Activated CD4-positive, alpha-beta T cell treated with anti-CD3 and anti-CD28 coated beads, Interleukin-2, amount 50 U/mL, for 4 hours (primary cell): ENCODE measurements at places on chromosomes 16 and 17.

DNA sequence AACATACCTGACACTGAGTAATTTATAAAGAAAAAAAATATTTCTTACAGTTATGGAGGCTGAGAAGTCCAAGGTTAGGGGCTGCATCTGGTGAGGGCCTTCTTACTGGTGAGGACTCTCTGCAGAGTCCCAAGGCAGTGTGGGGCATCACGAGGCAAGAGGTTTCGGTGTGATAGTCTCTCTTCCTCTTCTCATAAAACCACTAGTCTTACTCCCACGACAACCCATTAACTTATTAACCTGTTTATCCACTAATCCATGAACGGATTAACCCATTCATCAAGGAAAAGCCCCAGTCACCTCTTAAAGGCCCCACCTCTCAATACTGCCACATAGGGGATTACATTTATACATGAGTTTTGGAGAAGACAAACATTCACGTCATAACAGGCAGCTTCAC lies 20.1 kb downstream of the CIITA start:
- no peak for DNase-seq

- DNase-seq = no peak
These were observed 857 bp downstream of the GOT2 start for GRCh38 chr16:58733248-58733670.

- DNase-seq = peak; percentile 12
These were observed 35.2 kb downstream of the USP7 start for GRCh38 chr16:8928467-8928957.

GRCh38 chr16:24731722-24732419 lies 2.4 kb downstream of the TNRC6A start:
- no peak for DNase-seq

DNA sequence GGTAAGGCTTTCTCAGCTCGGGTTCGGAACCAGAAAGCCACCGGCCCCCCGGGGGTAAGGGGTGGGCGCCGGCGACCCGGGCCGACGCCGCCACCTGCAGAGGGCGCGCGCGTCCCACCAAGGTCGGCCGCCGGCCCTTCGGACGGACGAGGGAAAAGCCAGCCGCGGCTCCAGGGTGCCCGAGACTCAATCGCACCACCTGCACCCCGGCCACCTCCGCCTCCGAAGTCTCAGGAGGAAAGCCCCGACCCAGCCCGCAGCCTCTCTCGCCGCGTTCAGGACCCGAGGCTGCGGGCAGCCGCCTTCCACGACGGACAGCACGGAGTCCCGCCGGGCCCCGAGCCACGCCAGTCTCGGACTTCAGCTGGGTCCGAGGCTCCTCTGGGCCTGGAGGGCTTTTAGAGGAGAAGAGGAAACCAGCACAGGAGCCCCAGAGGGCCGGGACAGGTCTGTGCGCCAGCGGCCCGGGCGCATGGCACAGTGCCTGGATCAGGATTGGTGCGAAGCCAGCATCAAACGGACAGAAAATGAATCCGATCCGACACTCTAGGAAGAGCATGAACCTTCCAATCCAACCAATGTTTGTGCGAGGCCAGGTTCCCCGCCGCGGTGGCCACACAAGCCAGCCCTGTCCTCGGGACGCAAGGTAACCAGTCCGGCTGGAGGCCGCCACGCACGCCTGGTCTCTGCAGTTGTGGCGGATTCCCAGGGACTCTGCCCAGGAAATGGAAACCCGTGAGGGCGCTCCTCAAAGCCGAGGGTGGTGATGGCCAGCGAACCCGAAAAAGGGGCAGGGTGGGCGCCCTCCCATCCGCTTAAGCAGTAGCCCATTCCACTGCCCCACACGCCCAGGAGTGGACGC lies 6.7 kb downstream of the CBX8 start:
- no peak for DNase-seq

- no peak for DNase-seq
These were observed 61.2 kb upstream of the CCL1 start for GRCh38 chr17:34423978-34424813.

GRCh38 chr17:31537565-31538011 lies 146.1 kb downstream of the RAB11FIP4 start:
- no peak for DNase-seq

GRCh38 chr16:88634141-88634993 lies 4.0 kb upstream of the IL17C start:
- peak; percentile 35 for DNase-seq

- DNase-seq = no peak
These were observed 34.9 kb downstream of the ARHGAP17 start for GRCh38 chr16:24980077-24980793.

GRCh38 chr17:39662551-39663339 lies 2.4 kb upstream of the TCAP start:
- DNase-seq = no peak

GRCh38 chr17:63821804-63822203 lies 5.4 kb upstream of the PSMC5 start:
- DNase-seq = no peak

DNA sequence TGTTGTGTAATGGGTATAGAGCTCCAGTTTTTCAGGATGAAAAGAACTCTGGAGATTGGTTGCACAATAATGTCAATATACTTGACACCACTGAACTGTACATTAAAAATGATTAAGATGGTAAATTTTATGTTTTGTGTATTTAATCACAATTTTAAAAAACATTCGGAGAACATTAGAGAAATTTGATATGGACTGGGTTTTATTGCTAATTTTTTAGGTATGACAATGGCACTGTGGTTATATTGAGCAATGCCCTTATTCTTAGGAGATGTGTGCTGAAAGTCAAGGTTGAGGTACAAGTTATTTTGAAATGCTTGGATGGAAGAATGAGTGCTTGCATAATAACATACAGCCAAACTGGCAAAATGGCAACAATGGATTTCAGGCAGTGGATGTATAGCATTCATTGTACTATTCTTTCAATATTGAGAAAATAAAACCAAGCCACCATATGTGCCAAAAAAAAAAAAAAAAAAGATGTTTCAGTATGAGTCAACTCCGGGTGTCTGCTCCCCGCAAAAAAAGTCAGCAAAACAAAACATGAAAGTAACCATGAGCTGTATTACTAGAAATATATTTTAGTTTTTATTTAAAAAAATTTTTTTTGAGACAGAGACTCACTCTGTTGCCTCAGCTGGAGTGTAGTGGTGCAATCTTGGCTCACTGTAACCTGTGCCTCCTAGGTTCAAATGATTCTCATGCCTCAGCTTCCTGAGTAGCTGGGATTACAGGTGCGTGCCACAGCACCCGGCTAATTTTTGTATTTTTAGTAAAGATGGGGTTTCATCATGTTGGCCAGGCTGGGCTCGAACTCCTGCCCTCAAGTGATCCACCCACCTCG lies 19.8 kb downstream of the HOXB1 start:
- peak; percentile 35 for DNase-seq

DNA sequence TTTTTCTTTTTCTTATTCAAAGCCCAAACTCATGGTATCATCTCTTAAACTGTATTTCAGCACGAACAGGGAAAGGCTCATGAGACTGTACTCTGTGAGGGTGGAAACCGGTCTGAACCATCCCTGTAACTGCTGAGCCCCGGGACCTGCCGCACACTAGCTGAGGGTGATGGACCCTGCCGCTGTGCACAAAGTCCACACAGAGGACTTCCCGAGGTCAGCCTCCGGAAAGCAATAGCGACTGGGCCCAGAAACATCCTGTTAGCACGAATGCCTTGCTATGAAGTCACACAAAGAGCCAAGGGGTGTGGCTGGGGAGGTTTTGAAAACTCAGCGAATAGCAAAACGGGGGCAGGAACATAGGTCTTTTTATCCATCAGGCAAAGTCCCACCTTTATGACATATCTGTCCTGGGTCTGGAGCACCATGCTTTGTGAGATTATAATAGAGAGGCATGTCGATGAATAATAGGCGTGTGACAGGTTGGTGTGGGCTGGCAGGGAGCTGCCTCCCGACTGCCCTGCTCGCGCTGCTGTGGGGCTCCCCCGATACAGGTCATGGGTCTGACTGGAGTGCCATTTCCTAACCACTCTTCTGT lies 33.4 kb downstream of the CDK5R1 start:
- peak; percentile 32 for DNase-seq

DNA sequence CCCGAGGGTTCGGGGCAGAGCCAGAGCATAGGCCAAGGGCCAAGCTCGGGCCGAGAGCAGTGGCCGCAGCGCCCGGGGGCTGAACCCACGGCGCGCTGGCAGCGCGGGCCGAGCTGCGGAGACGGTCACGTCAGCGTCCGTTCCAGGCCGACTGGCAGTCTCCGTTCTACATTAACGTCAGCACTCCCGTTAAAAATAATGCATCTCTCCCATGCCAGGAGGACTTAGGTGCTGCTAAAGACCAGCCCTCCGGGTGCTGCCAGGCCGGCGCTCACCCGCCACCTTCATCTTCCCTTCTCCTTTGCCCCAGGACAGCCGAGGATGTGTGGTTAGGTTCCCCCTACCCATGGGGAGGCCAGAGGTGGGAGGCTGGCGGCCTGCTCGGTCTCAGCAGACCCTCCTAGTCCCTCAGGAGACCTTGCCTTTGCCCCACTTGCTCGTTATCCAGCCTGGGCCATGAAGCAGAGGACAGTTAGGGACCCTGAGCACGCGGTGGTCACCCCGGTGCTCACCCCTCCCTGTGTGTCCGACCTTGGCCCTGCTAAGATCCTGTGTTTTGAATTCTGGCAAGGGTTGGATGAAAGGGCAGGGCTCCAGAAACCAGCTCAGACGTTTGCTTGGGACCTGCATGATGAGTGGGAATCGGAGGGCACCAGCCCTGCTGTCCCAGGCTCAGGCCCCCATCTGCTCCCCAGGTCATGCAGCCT lies 572 bp downstream of the MPG start:
- DNase-seq = no peak

DNA sequence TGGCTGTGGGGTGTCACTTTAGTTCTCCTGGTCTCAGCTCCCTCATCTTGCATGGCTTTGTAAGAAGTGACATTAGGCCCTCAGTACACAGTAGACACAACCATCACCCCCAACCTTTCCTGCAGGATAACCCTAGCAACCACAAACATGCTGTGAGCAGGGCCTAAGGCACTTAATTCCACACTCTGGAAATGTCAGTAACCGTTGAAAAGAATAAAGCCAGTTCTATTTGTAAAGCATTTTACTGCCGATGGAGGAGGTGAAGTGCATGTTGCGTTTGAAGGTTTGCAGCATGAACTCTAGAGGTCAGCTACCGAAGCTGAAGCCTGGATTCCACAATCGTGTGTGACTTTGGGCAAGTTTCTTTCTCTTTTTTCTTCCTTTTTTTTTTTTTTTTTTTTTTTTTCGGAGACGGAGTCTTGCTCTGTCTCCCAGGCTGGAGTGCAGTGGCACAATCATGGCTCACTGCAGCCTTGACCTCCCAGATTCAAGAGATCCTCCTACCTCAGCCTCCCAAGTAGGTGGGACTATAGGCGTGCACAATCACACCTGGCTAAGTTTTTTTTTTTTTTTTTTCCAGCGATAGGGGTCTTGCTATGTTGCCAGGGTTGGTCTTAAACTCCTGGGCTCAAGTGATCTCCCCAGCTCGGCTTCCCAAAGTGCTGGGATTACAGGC lies 26.1 kb upstream of the TOB1 start:
- DNase-seq = no peak

- DNase-seq = no peak
These were observed 17.5 kb upstream of the TNFRSF13B start for GRCh38 chr17:16989230-16989952.
